NCI-H2081 (cell line): ENCODE measurements at places on chromosomes 6 and 20.

DNA sequence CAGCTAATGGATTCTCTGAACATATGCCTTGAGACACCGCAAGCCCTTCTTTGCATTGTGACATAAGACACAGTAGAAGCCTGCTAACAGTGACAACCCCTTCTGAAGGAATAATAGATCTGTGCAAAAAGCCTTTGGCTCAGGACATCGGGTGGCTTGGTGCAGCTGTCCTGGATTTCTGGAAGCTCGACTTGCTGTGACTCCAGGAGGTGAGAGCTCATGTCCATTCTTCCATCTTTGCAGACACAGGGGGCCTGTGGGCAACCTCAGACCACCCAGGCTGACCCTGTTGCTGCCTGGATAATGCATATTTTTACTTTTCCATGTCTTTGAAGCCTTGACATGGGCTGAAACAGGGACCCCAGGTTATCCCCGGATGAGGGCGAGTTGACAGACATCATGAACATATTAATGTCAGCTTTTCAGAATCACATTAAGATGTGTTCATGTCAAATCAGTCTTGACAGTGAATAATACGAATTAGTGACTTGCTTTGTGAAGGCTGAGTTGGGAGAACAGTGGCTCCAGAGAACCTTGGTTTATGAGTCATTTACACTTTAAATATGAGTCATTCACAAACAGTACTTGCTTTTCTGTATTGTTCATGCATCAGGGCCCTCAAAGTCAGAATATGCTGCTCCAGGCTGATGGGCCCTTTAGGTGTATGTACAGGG is 66.8 kb upstream of the IYD start:
- no peak for DNase-seq

GRCh38 chr6:82033631-82034211 is 213.8 kb downstream of the IBTK start:
- DNase-seq, result no peak

- no peak for DNase-seq
Observed at GRCh38 chr20:4171538-4172116, 156.3 kb upstream of the RNF24 start.

GRCh38 chr6:167995302-167995701 is 2.2 kb upstream of the KIF25 start:
- DNase-seq, result no peak

GRCh38 chr6:156885562-156885961 is 108.4 kb downstream of the ARID1B start:
- DNase-seq, result no peak
